ENCODE measurements at places on chromosomes 7 and 10.

DNA sequence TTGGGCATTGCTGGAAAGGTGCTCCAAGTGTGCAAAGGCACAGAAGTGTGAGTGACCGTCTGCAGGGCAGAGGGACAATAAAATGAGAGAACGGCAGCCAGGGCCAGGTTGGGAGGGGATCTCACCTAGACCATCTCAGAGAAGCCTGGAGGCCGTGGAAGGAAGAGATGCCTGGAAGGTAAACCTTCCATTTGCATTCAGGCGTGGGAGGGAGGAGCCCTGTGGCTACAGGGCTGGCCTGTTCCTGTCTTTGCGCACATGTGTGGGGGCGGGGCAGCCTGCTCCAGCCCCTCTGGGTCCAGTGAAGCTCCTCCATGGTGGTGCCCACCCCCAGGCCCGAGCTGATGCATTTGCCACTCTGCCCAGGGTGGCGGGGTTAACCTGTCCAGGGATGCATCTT lies 473.6 kb upstream of the MGMT start:
- DNase-seq, result no peak

- DNase-seq, result no peak
Measured at GRCh38 chr7:125061776-125062397, 132.3 kb upstream of the POT1 start.

DNA sequence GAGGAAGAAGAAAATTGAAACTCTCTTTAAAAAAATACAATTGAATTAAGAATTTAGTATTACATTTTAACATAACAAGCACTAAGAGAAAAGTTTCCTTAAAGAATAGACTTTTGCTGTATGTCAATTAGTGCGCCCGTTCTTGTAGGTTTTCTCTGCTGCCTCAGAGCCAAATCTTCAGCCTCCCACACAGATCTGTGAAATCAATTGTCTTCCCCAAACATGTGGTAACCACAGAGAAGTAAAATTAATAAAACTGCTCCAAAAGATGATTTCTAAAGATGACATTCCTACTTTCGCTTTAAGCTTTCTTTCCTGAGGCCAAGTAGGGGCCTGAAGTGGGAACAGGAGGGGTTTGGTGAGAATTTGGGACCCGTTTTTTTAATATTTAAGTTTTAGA lies 113.2 kb upstream of the ADO start:
- no peak for DNase-seq

DNA sequence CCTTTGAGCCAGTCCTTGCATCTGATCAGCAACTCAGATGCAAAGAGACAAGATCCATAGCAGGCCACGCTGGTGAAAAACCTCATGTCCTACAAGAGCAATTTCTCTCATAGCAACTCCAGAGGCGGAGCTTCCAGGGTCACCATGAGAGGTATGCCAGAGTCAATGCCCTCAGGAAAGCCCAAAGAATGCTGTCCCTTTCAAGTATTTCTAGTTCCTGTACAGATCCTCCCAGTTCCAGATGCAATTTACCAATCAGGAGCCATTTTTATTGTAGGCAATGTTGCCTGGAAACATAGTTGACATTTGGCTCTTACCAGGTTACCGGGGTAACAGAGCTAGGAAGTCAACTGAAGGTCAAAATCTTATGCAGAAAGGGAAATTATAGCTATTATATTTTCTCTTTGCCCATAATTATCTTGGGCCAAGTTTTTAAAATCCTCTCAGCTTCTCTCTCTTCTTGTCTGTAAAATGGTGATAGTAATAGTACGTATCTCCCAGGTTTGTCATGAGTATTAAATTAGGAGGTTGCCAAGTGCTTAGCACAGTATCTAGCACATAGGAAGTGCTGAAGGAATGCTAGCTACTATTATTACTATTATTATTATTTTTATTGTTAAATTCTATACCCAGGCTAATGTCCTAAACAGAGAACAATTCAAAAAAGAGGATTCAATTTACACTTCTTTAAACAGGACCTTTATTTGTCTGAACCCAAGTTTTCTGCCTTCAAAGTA lies 46.3 kb upstream of the TM9SF3 start:
- no peak for DNase-seq

- no peak for DNase-seq
Measured at GRCh38 chr7:28411876-28412662, at the start of gene CREB5. Gene CREB5, plus strand, starts transcription at chr7:28412518. Its CDS starts 397 bp downstream, at chr7:28412915.

DNA sequence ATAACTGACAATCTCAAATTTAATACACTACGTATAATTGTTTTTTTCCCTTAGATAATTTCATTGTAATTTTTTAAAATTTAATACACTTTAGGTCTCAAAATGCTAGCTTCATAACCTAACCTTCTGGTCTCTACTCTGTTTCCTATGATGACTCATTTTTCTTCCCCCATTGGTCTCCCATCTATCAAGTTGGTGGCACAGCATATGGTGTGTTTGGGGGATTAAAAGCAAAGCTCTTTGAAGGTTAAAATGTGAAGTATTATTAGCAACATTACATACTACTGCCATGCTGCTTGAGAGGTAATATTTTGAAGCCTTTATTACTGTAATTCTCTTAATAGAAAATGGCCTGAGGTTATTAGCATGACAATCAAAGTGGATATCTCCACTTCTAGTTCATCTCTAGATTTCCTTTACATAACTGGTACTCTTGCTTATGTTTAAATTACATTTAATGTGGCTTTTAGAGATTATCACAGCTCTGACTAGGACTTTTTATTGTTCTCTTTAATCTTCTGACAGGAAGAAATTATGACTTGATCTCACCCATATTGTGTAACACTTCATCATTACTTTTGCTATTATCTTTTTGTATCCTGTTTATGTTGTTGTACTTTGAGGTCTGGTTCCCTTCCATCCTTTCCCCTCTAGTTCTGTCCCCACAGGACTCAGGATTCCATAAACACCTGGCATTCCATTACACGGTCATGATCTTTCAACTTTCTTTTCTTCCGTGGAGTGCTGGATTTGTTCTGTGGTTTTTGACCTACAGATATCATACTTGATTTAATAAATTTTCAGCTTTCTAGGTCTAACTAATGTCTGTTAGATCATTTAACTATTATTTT lies 185.1 kb downstream of the SEMA3D start:
- no peak for DNase-seq

GRCh38 chr7:148621563-148621962 lies 31.0 kb downstream of the C7orf33 start:
- DNase-seq, result no peak

GRCh38 chr10:122782911-122783310 lies 62.7 kb downstream of the CUZD1 start:
- DNase-seq, result no peak

DNA sequence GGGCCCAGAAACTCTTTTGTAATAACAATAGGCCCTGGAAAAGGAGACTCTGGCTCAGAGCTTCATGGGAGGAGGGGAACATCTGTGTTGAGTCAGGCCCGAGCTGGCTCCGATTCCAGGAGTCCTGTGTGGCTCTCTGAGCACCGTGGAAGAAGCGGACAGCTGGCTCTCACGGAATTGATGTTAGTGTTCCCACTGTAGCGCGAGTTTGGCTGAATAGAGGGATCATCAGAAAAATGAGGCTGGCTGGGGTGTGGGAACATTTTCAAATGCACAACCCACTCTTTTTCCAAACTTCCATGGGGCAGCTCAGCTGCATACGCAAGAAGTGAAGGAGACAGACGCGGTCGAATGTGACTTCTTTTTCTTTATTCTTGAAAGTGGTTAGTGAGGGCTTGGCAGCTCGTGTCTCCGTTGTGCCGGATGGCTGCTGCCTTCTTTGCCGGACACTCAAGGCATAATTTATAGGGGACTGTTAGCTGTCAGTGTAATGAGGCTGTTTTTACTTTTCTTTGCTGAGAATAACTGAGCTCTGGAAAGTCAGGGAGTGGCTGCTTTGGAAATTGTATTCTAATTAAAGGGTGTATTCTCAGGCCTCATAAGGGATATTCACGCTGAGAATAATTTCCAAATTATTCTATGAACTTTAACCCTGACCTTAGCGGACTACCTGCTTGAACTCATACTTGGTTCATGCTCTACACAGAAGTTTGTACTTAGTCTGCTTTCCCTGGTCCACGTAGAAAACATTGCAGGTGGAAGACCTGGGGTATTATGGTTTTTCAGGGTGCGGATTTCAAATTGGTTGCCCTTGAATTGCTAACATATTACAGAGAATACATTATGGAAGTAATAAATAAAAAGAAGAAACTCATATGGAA lies 23.1 kb downstream of the MDFIC start:
- no peak for DNase-seq

DNA sequence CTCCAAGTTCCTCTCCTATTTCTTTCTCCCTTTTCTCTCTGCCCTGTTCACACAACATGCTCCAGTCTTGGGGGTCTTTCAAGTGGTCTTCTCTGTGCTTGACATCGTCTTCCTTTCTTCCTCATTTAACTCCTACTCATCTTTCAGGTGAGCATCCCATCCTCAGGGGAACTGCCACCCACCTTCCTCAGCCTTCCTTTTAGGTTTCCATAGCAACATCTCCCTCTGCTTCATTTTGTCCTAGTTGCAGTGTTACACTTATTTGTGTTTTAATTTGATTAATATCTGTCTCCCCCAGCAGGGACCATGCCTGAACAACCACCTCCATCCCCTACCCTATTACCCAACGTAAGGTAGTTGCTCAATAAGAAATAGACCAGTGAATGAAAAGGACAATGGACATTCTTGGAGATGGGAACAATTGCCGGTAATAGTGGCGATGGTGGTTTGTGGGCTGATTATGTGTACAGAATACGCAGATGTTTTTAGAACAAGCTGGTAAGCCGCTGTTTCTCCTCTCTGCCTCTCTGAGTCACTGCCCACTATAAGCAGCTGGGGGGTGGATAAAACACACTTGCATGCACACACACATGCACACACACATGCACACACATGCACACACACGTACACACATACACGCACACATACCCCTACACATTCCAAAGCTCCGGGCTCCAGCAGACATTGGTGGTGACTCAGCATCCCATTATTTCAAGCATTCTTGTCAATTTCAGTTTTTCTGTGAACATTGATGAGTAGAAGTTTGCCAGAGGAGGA lies 251.6 kb downstream of the GATA3 start:
- no peak for DNase-seq

GRCh38 chr10:109982123-109982522 lies 25.7 kb upstream of the ADD3 start:
- DNase-seq, result no peak

- DNase-seq, result peak; percentile 14
Measured at GRCh38 chr10:97686301-97686961, 610 bp downstream of the AVPI1 start.

DNA sequence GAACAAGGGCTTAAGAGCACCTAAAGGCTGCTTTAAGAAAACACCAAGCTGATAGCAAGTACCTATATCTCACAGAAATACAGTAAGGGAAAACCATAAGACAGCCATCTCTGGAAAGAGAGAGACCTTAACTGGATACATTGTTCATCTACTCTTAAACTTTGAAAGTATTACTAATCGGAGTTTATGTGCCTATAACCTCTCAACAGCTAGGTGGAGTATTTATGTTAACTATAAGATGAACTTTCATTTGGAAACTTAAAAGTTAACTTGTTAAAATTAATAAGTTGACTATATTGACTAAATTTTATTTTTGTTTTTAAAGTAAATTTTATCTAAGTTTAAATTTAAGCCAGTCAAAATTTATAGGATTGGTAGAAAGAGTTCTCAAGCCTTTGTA lies 90.6 kb downstream of the USP6NL start:
- DNase-seq, result no peak

DNA sequence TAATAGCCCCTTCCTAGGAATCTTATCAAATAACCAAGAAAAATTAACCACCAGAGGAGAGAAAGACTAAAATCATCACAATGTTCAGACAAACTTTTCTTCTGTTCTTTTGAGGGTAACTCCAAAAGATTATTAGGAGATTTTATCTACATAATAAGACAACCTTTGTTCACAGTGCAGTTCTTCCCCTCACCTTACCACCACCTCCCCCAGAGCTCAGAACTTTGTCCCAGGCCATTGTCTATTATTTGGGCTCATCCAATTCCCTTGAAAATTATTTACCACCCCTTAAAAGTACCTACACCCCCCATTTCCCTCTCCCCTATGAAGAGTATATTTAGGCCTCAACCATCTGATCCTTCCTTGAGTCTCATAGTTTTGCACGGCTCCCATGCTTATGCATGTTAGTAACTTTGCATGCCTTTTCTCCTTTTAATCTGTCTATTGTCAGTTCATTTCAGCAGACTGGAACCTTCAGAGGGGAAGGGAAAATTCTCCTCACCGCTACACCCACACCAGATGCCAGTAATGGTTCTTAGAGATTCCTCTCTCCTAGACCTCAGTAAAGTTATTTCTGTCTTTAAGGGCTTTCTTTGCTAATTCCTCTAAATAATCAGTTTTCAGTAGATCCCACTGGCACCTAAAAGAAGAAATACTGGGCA lies 234.9 kb downstream of the SKIDA1 start:
- DNase-seq, result no peak

DNA sequence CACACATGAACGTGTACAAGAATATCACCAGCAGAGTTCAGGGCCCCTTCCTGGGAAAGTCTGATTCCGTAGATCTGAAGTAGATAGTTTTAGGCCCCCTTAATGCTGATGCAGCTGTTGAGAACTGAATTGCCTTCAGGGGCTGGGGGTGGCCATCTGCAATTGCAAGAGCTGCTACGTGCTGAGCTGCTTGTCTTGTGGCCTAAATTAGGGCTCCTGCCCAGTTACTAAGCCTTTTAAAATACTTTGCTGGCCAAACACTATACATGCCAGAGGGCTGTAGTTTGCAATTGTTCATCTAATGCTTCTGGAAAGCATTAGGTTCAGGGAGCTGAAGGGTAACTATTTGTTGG lies 71.7 kb downstream of the TMEM178B start:
- no peak for DNase-seq

DNA sequence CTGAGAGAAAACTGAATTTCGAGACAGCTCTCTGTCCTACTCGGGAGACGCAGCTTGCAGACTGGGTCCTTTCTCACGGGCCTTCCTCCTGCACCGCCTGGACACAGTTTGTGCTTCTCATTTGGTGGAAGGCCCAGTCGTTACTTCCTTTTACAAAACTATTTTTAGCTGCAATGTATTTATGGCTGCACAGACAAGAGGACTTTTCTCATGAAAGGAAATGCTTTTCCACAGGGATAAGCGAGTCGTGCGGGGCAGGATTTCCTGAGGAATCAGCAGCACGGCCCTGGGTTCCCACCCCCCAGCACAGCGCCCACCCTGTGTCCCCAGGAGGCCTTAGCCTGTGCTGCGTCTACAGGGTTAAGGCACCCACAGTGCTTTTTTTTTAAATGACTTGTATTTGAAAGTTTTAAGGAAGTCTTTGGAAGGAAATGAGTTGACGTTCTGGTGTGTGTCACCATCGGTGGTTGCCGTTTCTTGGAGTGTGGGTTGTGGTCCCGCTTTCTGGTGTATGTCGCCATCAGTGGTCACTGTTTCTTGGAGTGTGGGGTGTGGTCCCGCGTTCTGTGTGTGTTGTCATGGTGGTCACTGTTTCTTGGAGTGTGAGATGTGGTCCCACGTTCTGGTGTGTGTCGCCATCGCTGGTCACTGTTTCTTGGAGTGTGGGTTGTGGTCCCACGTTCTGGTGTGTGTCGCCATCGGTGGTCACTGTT lies 50.9 kb downstream of the INPP5A start:
- peak; percentile 64 for DNase-seq

GRCh38 chr10:18056583-18056982 lies 83.6 kb upstream of the CACNB2 start:
- DNase-seq, result no peak
